ENCODE measurements at places on chromosomes 3 and 15.

DNA sequence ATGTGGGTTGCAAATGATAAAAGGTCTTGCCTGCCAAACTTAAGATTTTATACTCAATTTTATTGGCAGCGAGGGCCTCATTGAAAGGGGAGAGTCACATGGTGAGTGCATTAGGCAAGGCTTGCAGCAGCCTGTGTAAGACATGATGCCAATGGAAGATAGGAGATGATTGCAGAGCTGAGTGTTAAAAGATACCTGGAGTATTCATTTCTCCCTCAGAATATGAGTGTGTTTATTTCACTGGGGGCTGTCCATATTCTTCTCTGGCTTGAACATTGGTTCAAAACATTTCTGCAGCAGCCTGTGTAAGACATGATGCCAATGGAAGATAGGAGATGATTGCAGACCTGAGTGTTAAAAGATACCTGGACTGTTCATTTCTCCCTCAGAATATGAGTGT lies 165.2 kb upstream of the NUDT16 start:
- DNase-seq = no peak

GRCh38 chr15:62569460-62570404 lies 404.6 kb upstream of the C2CD4B start:
- DNase-seq = no peak

- DNase-seq = no peak
Observed at GRCh38 chr3:75101329-75102147, 487.1 kb upstream of the CNTN3 start.

- no peak for DNase-seq
Observed at GRCh38 chr15:50790778-50791453, 25.4 kb upstream of the SPPL2A start.

GRCh38 chr15:58407236-58407775 lies 24.5 kb upstream of the LIPC start:
- no peak for DNase-seq

DNA sequence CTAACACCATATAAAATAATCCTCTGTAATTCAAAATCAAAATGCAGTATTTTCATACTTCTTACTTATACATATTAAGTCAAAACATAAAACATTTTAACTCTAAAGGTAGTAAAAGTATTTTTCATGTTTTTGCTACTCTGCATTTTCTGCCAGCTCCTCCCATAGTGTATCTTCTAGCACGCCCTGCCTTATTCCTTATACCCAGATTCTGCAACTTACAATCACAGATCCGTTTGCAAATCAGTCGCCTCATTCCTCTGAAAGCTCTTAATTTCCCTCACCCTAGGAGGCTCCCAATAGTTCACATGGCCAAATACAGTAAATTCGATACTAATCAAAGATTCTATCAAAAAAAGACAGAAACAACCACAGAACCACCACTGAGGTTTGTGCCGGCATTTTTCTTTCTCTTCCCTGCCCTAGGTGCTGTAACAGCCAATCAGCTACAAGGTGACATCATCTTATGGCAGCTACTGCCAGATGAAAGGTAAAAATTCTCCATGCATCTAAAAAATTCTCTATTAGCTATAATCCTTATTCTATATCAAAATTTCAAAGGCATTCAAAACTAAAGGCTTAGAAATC lies 72.9 kb downstream of the CLASP2 start:
- no peak for DNase-seq

- no peak for DNase-seq
Observed at GRCh38 chr3:71175691-71176365, 407.7 kb downstream of the FOXP1 start.

Measured in glomerular endothelial cell (primary cell).